ENCODE measurements at places on chromosomes 4 and X.

DNA sequence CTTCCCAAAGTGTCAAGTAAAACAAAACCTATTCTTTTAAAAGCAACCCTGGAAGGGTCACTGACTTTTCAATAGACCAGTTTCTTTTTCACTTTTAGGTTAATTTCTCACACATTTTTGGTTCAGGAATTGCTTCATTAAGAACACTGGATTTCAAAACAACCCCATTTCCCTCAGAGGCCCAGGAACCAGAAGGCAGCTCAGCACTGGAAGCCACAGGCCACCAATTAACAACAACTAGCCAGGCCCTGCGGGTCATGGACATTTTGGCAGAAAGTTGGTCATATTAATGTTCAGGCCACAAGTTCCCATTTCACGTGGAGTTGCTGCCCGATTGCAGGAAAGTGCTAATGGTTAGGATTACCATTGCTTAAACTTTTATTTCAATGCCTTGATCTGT is 39.8 kb downstream of the HAND2 start:
- no peak for DNase-seq

GRCh38 chr4:82584931-82585330 is 23.1 kb upstream of the TMEM150C start:
- no peak for DNase-seq

DNA sequence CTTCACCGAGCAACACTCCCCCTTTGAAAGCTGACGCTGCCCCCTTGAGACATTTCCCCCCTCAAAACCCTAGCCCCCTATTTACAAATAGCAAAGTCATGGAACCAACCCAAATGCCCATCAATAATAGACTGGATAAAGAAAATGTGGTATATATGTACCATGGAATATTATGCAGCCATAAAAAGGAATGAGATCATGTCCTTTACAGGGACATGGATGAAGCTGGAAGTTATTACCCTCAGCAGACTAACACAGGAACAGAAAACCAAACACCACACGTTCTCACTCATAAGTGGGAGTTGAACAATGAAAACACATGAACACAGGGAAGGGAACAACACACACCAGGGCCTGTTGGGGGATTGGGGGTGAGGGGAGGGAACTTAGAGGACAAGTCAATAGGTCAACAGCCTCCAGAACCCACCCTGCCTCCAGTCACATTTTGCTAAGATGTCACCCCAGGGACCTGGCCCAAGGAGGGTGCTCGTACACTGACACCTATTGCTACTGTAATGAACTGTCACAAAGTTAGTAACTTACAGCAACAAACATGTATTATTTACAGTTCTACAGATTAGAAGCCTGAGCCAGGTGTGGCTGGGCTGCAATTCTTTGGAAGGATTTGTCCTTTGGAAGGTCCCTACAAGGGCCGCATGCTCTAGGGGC is 20.6 kb downstream of the SCD5 start:
- no peak for DNase-seq

- DNase-seq, result no peak
Observed at GRCh38 chr4:102525504-102525903, 24.3 kb downstream of the NFKB1 start.

GRCh38 chr4:78779280-78779679 is 3.1 kb downstream of the BMP2K start:
- no peak for DNase-seq

- DNase-seq, result no peak
Observed at GRCh38 chr4:135267148-135267865, 1065.7 kb upstream of the PABPC4L start.

GRCh38 chr4:161486461-161486860 is 677.3 kb downstream of the FSTL5 start:
- DNase-seq, result no peak

DNA sequence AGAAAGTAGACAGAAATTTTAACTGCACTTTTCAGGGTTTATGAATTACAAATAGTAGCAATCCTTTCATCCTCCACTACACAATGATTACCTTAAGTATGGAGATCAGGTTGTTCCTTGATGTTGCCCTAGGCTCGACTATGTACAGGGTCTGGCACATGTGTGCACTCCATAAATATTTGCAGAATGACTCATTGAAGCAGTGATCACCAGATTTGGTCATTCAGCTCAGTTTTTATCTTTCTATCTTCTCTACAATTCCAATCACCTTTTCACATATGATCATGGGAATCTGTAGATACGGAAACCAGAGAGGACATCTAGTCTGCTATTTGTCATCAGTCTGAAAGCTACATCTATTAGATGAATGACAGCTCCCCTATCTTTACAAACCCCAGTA is 171.7 kb upstream of the HCCS start:
- no peak for DNase-seq

DNA sequence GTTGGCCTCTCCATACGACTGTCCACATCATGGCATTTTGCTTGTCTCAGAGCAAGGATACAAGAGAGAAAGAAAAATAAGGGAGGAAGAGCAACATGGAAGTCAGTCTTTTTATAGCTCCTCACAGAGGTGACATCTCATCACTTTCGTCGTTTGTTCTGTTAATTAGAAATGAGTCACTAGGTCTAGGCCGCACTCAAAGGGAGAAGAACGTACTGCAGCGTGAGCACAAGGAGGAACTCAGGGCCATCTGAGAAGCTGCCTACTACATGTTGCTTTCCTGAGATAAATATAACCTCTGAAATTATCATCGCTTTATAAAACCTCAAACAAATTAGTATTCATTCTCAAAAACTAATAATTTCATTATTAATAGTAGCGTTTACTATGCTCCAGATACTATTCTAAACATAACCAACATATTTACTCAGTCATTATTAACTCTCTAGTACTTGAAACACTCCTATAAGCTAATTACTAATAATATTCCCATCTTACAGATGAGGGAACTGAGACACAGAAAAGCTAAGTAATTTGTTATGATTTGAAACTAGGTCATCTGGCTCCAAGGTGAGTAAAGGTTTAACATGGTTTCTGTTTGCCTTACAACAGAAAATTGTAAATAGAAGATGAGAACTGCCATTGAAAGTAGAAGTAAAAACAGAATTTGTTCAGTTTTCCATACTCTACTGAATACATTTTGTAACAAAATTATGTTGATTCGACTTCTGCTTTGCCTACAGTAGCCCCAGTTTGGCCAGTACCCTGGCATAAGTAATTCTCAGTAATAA is 213.2 kb upstream of the UGT8 start:
- DNase-seq, result no peak

- DNase-seq, result no peak
Observed at GRCh38 chrX:1355131-1356046, 18.8 kb downstream of the IL3RA start.

DNA sequence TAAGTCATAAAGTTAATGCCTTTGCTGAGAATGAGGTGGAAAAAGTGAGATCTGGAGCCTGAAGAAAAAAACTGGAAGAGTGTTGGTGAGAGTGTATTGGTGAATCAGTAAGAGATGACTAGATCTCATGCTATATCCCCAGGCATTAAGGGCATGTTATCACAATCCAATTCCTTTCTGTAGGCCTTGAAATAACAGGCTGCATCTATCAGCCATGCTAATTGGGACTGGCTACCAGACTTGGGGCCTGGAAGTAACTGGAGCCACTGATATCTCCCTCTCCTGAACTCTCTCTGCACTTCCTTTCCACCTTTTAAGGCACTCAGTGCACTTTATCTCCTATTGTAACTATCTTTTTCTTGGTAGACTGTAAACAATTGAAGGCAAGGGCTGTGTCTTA is 88.8 kb upstream of the HPRT1 start:
- no peak for DNase-seq

DNA sequence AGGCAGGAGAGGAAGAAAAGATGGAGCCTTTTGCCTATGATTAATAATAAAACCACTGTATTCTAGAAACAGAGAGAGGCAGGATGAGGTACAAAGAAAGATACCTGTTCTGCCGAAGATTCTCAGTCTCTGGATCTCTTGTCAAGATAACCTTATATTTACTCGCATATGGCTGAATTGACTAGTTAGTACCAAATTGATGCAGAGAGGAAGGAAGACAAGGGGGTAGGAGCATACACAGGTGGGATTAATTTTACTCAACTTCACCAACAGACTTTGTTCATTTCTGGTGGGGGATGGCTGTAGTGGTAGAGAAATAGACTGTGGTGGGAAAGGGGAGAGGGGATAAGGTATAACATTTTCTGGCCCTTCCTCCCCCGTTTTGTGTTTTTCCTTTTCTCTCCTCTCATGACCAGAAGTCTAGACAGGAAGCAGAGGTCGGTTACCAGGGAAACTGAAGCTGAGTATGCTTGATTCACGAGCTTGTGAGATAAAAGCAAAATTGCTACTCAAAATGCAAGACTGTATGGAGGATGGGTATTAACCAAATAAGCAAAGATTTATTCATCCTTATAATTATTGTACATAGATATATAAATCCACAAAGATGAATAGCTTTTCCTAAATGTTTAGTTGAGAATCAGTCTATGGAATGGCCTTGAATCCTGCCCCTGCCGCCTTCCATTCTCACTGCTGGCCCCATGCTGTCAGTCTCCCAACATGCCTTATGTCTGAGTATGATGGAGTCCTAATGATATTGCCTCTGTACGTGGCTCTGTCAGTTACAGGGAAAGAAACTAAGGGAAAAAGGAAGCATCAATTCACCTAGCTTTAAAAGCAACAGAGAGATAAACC is 17.8 kb upstream of the PAGE2B start:
- DNase-seq, result peak; percentile 20

GRCh38 chr4:172348426-172348825 is 535.2 kb downstream of the GALNTL6 start:
- no peak for DNase-seq

- DNase-seq, result no peak
Observed at GRCh38 chr4:113884655-113885054, 94.8 kb downstream of the ARSJ start.

GRCh38 chr4:17336524-17336961 is 175.3 kb downstream of the QDPR start:
- peak; percentile 71 for DNase-seq

GRCh38 chr4:83334425-83335241 is at the start of gene HPSE:
Gene HPSE (minus strand): TSS chr4:83334848. CDS start chr4:83334782, 66 bp downstream.
- DNase-seq, result no peak

- DNase-seq, result no peak
Observed at GRCh38 chrX:13697455-13697854, 8.5 kb downstream of the RAB9A start.

DNA sequence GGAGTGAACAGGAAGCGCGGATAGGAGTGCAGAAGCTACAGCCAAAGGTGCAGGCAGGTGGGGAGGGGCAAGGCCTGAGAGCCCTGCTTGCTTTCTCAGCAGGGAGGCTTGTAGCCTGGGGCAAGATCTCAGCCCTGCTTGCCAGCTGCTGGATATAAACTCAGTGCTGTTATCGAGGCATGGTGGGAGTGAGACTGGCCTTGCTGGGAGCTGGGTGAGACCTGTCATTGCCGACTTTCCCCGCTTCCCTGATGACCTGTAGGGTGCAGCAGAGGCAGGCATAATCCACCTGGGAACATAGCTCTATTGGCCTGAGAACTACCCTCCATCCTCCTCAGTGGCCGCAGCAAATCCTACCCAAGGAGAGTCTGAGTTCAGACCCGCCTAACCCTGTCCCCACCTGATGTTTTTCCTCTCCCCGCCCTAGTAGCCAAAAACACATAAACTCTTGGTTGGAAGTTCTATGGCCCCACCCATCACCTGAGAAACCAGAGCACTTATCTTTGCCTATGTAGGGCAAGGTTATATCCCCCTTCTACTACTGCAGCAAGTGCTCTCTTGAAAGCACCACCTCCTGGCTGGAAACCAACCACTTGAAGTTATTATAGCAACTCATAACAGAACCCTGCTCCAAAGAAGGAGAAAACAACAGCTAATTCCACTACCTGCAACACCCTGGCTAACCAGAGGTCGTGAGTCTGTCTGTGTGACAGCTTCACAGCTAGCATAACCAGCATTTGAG is 80.7 kb downstream of the FHIP1A start:
- no peak for DNase-seq

GRCh38 chr4:170059421-170059820 is 30.3 kb downstream of the AADAT start:
- DNase-seq, result no peak

- no peak for DNase-seq
Observed at GRCh38 chr4:80678413-80678812, 342.9 kb downstream of the CFAP299 start.

DNA sequence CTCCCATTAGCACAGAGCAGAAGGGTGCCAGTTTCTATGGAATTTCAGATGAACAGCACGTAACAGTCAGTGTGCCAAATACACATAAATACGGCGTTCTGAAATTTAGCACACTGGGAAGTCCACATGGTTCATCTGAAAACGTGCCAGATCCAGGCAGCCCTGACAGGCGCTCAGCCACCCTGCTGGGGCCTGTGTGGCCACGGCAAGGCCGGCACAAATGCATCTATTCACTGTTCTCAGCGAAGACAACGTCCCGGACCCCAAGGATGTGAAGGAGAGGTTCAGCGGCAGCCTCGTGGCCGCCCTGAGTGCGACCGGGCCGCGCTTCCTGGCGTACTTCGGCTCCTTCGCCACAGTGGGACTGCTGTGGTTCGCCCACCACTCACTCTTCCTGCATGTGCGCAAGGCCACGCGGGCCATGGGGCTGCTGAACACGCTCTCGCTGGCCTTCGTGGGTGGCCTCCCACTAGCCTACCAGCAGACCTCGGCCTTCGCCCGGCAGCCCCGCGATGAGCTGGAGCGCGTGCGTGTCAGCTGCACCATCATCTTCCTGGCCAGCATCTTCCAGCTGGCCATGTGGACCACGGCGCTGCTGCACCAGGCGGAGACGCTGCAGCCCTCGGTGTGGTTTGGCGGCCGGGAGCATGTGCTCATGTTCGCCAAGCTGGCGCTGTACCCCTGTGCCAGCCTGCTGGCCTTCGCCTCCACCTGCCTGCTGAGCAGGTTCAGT is 15.6 kb downstream of the DGKQ start:
- no peak for DNase-seq

DNA sequence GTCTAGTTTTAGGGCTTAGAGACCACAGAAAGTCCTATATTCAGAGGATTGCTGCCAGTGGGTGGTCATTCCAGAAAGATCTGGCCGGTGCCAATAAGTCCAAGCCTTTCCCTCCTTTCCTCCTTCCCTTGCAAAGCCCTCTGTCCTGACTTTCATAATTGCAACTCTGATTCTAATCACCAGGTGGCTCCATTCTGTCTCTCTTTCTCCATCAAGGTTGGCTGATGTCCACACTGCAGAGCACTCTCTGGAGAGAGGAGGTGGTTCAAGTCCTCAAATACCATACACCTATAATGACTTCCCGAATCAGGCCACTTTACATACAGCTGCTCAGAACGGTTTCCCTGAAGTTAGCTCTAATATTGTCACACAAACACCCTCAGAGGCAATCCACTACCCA is 22.4 kb upstream of the ARMCX4 start:
- DNase-seq, result no peak

GRCh38 chr4:117421706-117422105 is 336.3 kb upstream of the TRAM1L1 start:
- DNase-seq, result no peak

- no peak for DNase-seq
Observed at GRCh38 chrX:111511477-111511876, at the start of gene SERTM2. Gene SERTM2 (plus strand): TSS chrX:111511645. CDS start chrX:111518858, 7,213 bp downstream.
